Nephron progenitor cell (in vitro differentiated cells): ENCODE measurements at places on chromosomes 16 and 17.

GRCh38 chr17:77622647-77623046 is 335.9 kb upstream of the TNRC6C start:
- H3K4me3 ChIP-seq: no peak overlapping the region
- H3K27ac ChIP-seq: no peak overlapping the region
- H3K27me3 ChIP-seq: peaks cover 21% of the 10 kb centered on the region
- H3K36me3 ChIP-seq: peaks cover under 1% of the 10 kb centered on the region
- DNase-seq: no peak

- H3K4me3 ChIP-seq: peak overlapping the region; percentile 84
- DNase-seq: peak; percentile 26
- peaks cover 65% of the 10 kb centered on the region for H3K4me1 ChIP-seq
- no peak overlapping the region for H3K27ac ChIP-seq
- no peaks in the 10 kb centered on the region for H3K36me3 ChIP-seq
- peaks cover 13% of the 10 kb centered on the region for H3K27me3 ChIP-seq
These were observed 1.1 kb upstream of the GIT1 start for GRCh38 chr17:29590411-29591145.

- no peak for DNase-seq
- peaks cover 25% of the 10 kb centered on the region for H3K27me3 ChIP-seq
- H3K36me3 ChIP-seq: peaks cover 5% of the 10 kb centered on the region
- H3K4me1 ChIP-seq: peaks cover 19% of the 10 kb centered on the region
- H3K27ac ChIP-seq: no peak overlapping the region
- peak overlapping the region; percentile 40 for H3K4me3 ChIP-seq
These were observed 3.0 kb downstream of the DEF8 start for GRCh38 chr16:89951509-89951908.

GRCh38 chr17:72175787-72176515 is 55.1 kb downstream of the SOX9 start:
- no peak overlapping the region for H3K27ac ChIP-seq
- peaks cover 21% of the 10 kb centered on the region for H3K27me3 ChIP-seq
- no peak for DNase-seq
- H3K4me3 ChIP-seq: no peak overlapping the region
- H3K4me1 ChIP-seq: peaks cover 43% of the 10 kb centered on the region

GRCh38 chr17:28521311-28522085 is 15.3 kb downstream of the FOXN1 start:
- peaks cover 14% of the 10 kb centered on the region for H3K27me3 ChIP-seq
- H3K27ac ChIP-seq: no peak overlapping the region
- H3K36me3 ChIP-seq: no peaks in the 10 kb centered on the region
- peak; percentile 88 for DNase-seq
- no peak overlapping the region for H3K4me3 ChIP-seq

DNA sequence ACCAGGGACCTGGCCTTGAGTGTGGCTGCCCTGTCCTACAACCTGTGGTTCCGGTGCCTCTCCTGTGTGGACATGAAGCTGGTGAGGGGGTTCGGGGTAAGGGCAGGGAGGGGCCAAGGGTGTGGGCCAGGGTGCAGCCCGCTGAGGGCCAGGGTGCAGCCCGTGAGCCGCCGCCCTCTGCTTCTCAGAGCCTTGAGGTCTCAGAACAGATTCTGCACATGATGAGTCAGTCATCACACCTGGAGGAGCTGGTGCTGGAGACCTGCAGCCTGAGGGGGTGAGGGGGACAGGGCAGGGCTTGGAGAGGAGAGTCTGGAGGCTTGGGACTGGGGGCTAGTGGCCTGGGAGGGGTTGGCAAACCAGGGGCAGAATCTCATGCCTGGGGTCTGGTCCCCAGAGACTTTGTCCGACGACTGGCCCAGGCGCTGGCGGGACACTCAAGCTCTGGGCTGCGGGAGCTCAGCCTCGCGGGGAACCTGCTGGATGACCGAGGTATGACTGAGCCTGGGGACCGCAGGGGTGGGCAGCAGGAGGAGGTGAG is 2.2 kb downstream of the CARMIL2 start:
- no peak for DNase-seq
- H3K27me3 ChIP-seq: peaks cover 75% of the 10 kb centered on the region
- H3K4me1 ChIP-seq: peaks cover 6% of the 10 kb centered on the region
- H3K4me3 ChIP-seq: no peak overlapping the region
- H3K36me3 ChIP-seq: no peaks in the 10 kb centered on the region

- no peak overlapping the region for H3K27ac ChIP-seq
- H3K27me3 ChIP-seq: peaks cover 8% of the 10 kb centered on the region
- H3K36me3 ChIP-seq: peaks cover 26% of the 10 kb centered on the region
- peaks cover 7% of the 10 kb centered on the region for H3K4me1 ChIP-seq
These were observed 28.1 kb upstream of the NOL11 start for GRCh38 chr17:67689534-67690177.

- peaks cover 2% of the 10 kb centered on the region for H3K27me3 ChIP-seq
- H3K4me1 ChIP-seq: no peaks in the 10 kb centered on the region
- no peak for DNase-seq
- no peak overlapping the region for H3K27ac ChIP-seq
- H3K4me3 ChIP-seq: no peak overlapping the region
These were observed 16.7 kb downstream of the WSB1 start for GRCh38 chr17:27310565-27311110.

- peak; percentile 55 for DNase-seq
- peak overlapping the region; percentile 42 for H3K4me3 ChIP-seq
- H3K4me1 ChIP-seq: peaks cover 38% of the 10 kb centered on the region
These were observed 100.8 kb downstream of the ABCC12 start for GRCh38 chr16:48054881-48055601.

DNA sequence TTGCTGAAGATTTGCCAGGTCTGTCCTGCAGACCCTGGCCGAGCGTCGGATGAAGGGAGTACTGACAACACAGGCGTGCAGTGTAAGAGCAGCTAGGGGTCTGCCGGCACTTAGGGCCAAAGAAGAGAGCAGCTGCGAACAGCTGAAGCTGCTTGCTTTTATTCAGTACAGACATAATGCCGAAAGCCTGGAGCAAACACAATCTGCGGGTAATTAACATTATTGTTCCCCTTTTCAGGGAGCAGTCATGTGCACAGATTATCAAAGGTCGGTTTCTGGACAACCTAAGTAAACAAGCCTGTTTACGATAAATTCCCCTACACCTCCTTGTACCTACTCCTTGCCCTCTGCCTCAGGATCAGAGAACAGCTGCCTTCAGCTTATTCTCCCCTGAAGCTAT is 12.0 kb upstream of the KRT23 start:
- no peak for DNase-seq
- peaks cover 69% of the 10 kb centered on the region for H3K4me1 ChIP-seq
- no peak overlapping the region for H3K4me3 ChIP-seq
- peaks cover under 1% of the 10 kb centered on the region for H3K27me3 ChIP-seq
- no peaks in the 10 kb centered on the region for H3K36me3 ChIP-seq
- H3K27ac ChIP-seq: peak overlapping the region; percentile 52

- no peak overlapping the region for H3K27ac ChIP-seq
- H3K27me3 ChIP-seq: peaks cover 21% of the 10 kb centered on the region
- H3K4me1 ChIP-seq: peaks cover 17% of the 10 kb centered on the region
- DNase-seq: no peak
These were observed 29.7 kb downstream of the ARL4D start for GRCh38 chr17:43428524-43428923.

DNA sequence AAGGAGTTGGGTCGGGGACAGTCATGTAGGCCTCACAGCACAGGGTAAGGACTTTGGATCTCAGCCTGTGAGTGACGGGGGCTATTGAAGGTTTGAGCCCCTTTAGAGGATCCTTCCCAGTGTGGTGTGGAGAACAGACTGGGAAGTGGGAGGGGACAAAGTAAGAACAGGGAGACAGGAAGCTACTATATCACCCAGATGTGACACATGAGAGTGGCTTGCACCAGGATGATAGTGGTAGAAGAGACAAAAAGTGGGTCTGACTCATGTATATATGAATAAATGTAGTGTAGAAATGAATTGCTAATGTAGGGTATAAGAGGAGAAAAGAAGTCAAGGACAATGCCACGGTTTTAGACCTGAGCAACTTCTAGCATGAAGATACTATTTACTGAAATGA is 4.5 kb downstream of the NUP93 start:
- peaks cover 4% of the 10 kb centered on the region for H3K4me1 ChIP-seq
- DNase-seq: no peak
- peaks cover 27% of the 10 kb centered on the region for H3K36me3 ChIP-seq
- no peak overlapping the region for H3K4me3 ChIP-seq

DNA sequence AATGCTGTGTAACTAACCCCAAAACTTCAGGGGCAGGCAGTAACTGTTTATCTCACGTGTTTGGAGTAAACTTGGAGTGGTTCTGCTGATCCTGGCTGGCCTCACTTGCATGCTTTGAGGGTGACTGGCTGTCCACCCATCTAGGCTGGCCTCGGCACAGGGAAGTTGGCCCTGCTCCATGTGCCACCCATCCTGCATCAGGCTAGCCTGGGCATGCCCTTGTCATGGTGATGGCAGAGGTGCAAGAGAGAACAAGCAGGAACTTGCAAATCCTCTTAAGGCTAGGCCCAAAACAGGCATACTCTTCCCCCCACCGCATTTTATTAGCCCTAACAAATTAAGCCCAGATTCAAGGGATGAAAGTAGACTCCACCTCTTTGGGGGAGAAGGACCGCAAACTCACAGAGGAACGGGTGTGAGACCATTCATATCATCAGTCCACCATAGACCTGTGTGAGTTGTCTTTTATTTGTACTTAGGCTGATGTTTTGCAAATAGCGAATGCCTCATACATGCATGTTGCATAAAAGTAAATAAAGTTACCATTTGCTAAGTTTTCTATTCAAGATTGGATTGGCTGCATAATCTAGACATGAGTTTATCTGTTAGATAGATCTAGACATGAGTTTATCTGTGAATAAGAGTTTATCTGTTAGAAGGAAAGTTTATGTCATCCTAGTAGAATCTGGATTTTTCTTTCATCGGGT is 221.0 kb downstream of the CCDC182 start:
- no peak overlapping the region for H3K4me3 ChIP-seq
- peaks cover 11% of the 10 kb centered on the region for H3K36me3 ChIP-seq
- peaks cover 3% of the 10 kb centered on the region for H3K27me3 ChIP-seq
- no peak for DNase-seq
- peak overlapping the region; percentile 95 for H3K27ac ChIP-seq
- peaks cover 7% of the 10 kb centered on the region for H3K4me1 ChIP-seq

DNA sequence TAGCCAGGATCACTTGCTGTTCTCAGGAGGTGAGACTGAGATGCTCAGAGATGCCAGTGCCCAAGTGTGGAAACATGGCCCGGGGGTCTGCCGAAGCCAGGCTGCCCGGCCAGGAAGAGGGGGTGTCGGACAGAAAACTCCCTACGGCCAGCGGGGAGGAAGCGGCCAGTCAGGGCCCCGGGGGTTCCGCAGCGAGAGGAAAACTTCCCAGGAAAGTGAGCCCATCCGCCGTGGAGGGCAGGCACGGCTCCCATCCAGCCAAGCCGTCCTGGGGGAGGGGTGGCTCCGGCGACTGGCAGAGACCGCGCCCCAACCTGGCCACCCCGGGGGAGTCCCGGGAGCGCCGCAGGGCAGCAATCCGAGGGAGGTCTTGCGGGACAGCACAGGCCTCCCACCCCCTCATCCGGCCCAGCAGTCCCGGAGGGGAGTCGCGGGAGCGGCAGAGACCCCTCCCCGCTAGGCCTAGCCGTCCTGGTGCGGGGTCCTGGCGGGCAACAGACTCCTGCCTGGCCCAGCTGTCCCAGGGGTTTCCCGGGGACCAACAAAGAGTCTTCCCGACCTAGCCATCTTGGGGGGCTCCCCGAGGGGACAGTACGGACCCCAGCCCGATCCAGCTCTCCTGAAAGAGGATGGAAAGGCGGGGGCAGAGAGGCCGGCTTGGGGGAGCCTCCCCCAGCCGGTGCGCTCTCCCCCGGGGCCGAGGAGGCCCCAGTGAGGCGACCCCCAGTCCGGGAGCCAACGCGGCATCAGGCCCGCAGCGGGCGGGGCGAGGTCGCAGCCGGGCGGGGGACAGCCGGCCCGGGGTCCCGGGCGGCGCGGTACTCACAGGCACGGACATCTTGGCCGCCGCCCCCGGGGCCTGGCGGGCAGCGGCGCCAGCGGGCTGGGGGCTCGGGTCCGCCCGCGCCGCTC is 13.8 kb upstream of the BCAR1 start:
- peak overlapping the region; percentile 89 for H3K27ac ChIP-seq
- peak overlapping the region; percentile 88 for H3K4me3 ChIP-seq
- peaks cover 56% of the 10 kb centered on the region for H3K4me1 ChIP-seq
- no peaks in the 10 kb centered on the region for H3K36me3 ChIP-seq

GRCh38 chr17:74888469-74888868 is 5.0 kb downstream of the FADS6 start:
- H3K27ac ChIP-seq: no peak overlapping the region
- no peak overlapping the region for H3K4me3 ChIP-seq
- peaks cover 18% of the 10 kb centered on the region for H3K4me1 ChIP-seq
- peaks cover 83% of the 10 kb centered on the region for H3K27me3 ChIP-seq
- no peaks in the 10 kb centered on the region for H3K36me3 ChIP-seq

DNA sequence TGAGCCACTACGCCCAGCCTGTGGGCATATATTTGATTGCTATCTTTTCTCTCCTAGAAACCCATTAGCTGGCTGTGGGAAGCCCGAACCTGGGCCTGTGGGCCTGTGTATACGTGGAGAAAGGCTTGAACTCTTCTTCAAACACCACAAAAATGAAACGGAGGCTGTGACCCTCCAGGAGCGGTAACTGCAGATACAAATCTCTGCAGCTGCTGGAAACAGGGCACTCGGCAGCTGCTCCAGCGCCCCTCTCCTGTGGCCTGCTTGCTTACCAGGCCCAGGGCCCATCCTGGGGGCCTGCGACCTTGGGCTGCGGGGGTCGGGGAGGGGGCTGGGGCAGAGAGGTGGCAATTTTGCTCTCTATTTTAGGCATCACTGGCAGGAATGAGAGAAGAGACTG is 28.0 kb upstream of the MTSS2 start:
- H3K27me3 ChIP-seq: peaks cover 3% of the 10 kb centered on the region
- H3K27ac ChIP-seq: peak overlapping the region; percentile 98
- DNase-seq: no peak
- H3K4me3 ChIP-seq: peak overlapping the region; percentile 44
- peaks cover 7% of the 10 kb centered on the region for H3K36me3 ChIP-seq

DNA sequence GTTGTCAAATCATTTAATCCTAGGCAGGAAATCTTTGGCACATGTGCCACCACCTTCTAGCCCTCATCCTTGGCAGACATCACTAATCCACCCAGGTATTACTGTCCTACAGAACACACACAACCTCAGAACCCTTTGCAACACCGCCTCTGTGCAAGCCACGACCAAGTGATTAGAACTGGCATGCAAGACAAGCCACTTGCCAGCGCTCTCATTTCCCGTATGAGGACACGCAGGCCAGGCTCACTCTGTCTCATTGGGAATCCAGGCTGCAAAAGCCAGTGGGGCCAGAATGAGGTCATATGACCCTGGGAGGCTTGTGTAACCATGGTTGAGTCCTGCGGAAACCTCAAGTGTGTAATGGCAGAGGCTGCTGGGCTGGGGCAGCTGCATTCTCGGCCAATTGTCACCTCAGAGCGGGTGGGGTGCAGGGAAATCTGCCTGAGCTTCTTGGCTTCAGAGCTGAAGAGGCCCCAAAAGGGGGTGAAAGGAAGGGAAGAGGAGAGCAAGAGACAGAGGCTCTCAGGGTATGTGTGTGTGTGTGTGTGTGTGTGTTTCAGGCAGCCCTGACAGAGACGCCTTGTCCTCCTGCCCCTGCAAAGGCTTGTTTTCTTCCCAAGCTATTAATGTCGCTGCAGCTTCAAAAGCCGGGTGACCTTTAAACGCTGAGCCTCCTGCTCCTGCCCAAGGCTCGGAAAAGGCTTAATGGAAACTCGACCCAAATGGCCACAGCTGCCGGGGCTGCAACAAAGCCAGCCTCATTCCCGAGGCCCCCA is 43.2 kb upstream of the MRPS23 start:
- peaks cover 4% of the 10 kb centered on the region for H3K27me3 ChIP-seq
- peak overlapping the region; percentile 100 for H3K27ac ChIP-seq
- H3K4me1 ChIP-seq: peaks cover 76% of the 10 kb centered on the region
- no peaks in the 10 kb centered on the region for H3K36me3 ChIP-seq
